ENCODE measurements at places on chromosomes 6 and 20.

DNA sequence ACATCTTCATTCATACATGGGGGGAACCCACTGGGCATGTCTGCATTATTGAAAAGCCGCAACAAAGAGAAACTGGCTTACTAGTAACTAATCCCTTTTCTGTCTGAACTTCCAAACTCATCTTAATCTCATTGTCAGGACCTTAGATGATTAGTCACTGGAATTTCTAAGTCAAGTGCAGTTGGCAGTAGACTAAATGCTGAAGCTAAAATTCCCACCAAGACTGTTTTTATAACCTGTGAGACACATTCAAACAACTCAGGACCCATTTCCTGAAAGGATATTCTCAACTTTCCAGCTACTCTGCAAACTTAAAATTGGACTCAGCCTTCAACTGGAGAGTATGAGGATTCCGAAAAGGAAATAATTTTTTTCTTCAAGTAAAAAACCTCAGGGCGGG is 94.8 kb upstream of the SCAF8 start:
- no peak for DNase-seq

- no peak for DNase-seq
Observed at GRCh38 chr6:133114973-133115372, 126.2 kb upstream of the EYA4 start.

DNA sequence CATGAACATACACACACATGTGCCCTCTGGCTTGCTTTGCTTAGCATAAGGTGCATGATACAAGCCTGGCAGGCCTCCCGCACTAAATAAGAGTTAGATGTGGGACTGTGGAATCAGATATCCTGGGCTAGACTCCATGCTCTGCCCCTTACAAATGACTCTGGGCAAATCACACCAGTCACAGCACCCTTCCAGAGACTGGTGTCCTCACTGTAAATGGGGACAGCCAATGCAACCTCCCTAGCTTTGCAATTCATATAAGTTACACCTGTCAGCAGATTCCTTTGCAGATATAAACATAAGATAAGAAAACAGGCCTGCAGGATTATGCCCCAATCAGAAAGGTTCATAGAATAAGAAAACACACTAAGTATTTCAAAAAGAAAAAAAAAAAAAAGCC is 174.1 kb downstream of the PTPRT start:
- DNase-seq: no peak

GRCh38 chr6:111011360-111012142 is 29.7 kb downstream of the RPF2 start:
- peak; percentile 40 for DNase-seq

- DNase-seq: no peak
Observed at GRCh38 chr6:108068618-108069017, 5.9 kb downstream of the OSTM1 start.

GRCh38 chr6:169859978-169860703 is 108.7 kb downstream of the ERMARD start:
- DNase-seq: no peak

DNA sequence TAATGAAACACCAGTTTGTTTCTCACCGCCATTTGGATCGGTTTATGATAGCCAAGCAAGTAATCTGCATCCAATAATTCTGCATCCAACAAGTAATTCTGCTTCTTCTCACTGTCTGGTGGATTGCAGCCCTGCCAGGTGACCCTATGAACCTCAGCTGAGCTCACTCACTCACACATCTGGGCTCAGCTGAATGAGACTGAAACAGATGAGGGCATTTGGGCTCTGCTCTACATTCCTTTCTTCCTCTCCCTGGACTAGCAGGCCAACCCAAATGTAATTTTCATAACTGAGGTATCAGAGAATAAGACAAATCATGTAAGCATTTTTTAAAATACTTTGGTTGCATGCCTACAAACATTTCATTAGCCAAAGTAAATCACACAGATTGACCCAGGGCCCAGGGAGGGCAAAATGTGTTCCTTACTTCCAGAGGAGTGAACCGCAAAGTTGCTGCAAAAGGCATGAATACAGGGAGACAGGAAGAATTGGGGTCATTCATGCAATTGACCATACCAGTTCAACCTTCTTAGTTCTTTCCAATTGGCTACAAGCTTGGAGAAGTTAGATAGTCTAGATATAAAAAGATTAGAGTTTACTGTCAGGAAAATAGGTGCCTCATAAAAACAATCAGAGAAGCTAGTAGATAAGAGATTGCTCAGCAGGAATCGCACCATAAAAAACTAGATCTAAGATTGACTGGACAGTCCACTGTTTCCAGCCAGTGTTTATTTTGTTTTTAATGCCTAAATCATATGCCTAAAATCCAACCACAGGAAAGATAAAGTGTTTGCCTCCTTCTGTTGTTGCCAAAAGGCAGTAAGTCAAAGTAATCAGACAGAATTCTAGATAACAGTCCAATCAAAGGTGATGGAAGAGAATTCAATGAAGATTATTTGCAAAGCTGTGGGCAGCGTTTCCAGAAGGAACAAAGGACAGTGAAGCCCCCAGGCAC is 43.7 kb downstream of the CBLN4 start:
- DNase-seq: no peak

DNA sequence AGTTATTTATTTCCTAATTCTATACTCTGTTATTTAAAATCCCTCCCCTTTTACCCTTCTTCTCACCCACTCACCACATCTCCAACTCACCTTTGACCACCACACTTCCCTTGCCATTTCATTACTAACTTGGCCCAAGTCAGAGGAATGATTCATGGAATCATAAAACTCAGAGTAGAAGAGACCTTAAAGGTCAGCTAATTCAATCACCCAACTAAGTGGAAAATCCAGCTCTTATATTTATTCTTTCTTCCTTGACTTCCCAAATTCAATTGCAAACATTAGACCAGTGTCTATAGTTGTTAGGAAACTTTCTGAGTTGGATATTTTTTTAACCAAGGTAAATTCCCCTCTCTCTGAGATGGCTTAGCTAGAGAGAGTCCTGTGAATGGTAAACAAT is 26.5 kb upstream of the HEY2 start:
- no peak for DNase-seq

GRCh38 chr20:61555566-61555965 is 303.5 kb downstream of the CDH4 start:
- no peak for DNase-seq

DNA sequence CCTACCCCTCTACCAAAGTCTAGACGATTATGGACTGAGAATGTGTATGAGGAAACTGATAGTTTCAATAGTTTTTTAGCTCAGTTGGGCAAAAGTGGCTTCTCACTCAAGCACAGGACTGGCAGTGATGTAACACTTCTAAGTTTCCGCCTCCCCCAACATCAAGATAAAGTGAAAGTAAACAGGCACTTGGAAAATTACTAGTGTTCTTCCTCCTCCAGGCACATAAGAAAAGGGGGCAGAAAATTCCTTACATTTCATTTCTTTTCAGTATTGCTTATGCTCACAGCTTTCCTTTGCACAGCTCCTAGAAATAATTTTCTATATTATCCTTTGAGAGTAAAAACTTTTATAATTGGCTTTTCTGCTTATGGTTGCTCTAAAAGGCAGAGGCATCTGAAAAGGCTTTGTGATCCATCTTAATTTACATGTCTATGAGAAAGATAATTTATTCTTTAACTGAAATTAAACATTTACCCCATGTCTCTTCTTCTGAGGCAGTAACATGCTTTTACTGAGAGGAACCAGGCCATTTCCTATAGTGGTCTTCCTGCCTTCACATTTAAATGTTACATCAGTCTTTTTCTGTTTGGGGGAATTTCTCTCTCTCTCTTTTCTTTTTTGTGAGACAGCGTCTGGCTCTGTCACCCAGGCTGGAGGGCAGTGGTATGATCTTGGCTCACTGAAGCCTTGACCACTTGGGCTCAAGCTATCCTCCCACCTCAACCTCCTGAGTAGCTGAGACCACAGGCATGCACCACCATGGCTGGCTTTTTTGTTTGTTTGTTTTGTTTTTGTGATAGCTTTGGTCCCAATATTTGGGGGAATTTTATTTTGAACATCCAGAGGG is 65.0 kb upstream of the EEF1A1 start:
- DNase-seq: peak; percentile 72

- no peak for DNase-seq
Observed at GRCh38 chr20:19453862-19454261, 241.4 kb downstream of the SLC24A3 start.

- DNase-seq: no peak
Observed at GRCh38 chr6:47715782-47716181, 17.4 kb downstream of the ADGRF4 start.

GRCh38 chr6:24867104-24867703 is 68.5 kb upstream of the ARMH2 start:
- DNase-seq: no peak

DNA sequence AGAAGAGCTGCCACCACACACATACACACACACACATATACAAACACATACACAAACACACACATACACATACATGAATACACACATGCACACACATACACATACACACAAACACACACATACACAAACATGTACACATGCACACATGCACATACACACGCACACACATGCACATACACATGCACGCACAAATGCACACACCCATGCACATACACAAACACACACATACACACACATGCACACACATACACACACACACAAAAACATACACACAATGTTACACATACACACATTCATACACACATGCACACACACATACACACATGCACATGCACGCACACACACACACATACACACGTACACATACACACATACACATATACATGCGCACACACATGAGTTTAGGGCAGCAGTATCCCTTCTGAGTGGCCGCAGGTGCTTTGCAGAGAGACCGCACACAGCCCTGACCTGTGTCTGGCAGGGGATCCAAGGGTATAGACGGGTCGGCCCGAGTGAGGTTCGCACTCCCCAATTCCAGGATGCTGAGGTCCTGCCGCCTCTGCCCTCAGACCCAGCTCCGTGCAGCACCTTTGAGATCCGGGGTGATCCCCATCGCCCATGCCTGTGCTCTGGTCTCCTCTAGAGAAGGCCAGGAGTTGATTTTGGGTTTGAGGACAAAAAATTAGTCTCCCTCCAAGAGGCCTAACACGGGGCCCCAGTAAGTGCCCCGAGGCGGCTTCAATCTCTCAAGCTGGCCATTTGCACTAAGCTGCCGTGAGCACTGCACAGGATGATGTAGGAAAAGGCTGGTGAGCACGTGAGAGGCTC is 56.8 kb downstream of the TMEM242 start:
- no peak for DNase-seq
